ENCODE measurements at places on chromosomes 11 and 22.

GRCh38 chr22:18110954-18111758 is 547 bp downstream of the TUBA8 start:
- no peak for DNase-seq

- DNase-seq, result no peak
Measured at GRCh38 chr11:61108847-61109585, 6.7 kb downstream of the CD5 start.

- no peak for DNase-seq
Measured at GRCh38 chr22:37112084-37112728, 2.7 kb upstream of the TMPRSS6 start.

- no peak for DNase-seq
Measured at GRCh38 chr22:50436015-50436830, 38.6 kb downstream of the SBF1 start.

DNA sequence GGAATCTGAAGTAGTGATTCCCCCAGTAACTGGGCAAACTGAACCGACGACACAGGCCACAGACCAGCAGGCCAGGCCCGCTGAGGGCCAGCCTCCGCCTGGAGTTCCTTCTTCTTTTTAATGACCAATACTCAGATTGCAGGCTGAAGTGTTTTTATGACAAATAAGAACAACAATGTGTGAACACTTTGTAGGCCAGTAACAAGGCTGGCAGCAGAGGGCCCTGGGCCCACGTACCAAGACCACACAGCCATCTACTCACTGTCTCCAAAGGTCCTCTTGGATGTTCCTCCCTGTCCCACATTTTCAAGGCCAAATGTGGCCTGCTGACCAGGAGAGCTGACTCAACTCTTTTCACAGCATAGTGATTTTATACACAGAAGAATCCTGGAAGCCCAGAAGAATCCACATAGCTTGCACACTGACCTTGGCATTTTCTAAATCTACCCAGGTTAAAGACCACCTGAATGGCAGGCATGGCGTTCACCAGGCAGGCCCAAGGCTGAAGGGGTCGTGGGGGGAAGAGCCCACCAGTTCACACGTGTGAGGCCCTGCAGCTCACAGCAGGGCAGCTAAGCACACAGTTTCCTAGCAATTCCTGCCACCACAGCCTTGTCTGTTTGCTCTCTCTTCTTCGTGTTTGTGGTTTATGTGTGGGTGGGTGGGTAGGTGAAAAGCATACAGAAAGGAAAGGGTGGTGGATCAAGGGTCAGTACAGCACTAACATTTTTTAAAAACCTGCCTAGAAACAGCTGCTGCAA is 13.3 kb downstream of the SMCO4 start:
- no peak for DNase-seq

- DNase-seq, result no peak
Measured at GRCh38 chr22:43833286-43834240, 21.5 kb upstream of the EFCAB6 start.

GRCh38 chr22:50698546-50698945 is 25.9 kb downstream of the SHANK3 start:
- DNase-seq, result no peak

- no peak for DNase-seq
Measured at GRCh38 chr11:122343210-122343609, 227.2 kb upstream of the BLID start.

DNA sequence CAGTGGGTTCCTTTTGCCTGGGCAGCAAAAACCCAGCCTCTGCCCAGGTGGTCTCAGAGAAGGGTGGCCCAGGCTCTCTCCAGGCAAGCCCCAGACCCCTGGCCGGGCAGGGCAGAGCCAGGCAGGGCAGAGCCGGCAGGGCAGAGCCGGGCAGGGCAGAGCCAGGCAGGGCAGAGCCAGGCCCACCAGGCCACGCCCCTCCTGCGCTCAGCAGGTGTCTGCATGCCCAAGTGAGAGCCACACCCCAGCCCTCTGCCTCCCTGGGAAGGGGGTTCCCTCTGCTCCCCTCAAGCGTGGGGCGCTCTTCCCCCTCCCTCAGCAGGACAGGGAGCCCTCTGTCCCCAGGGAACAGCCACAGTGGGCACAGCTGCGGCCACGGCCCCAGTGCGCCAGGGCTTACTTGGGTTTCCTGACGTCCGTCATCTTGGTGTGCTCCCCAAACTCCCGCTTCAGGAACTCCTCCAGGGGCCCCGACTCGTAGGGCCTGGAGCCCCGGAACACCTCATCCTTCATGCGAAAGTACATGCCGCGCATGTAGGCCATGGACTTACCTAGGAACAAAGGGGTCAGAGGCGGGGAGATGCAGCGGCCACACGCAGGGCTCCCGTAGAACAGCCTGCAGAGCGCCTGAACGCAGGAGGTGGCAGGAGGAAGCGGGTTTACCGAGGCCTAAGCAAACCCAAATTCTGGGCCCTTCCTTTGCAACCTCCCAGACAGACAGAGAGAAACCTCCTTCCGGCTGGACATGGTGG is 10.1 kb upstream of the BAIAP2L2 start:
- no peak for DNase-seq

DNA sequence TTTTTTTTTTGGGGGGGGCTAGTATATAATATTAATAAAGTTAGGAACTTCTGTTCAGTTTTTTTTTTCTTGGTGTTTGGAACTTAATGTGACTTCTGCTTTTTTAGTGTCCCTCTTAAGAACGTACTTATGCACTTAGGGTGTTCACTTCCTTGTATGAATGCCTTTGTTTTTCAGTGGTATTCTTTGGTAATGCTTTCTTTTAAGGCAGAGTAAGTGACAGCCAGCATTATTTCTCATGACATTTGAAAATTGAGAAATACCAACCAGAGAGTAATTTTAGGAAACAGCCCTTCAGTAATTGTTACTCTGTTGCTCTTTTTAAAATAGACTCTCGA is 2.4 kb downstream of the GRK3 start:
- no peak for DNase-seq

DNA sequence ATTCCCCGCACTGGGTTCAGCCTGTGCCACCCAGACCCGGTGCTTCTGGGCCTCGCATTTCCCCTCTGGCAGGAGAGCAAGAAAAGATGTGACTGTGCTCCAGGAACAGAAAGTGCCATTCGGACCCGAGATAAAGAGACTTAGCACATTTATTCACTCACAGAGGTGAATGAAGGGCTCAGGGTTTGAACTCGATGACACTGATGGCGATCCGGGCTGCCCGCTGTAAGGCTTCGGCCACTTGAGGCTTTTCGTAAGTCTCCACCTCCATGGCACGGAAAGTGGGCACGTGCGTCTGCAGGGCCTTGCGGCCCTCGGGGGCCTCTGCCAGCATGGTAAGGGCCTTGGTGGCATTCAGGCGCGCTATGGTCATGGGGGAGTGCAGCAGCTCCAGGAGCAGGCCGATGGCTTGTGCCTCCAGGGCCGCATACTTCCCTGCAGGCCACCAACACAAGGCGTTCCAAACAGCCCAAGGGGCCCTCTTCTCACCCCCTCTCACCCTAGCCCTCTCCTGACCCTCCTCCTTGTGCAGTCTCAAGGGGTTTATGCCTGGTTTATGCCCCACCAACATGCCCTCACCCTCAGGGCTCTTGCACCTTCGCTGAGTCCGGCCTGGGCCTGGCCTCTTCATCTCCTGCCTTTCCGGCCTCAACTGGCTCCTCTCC is 10.9 kb upstream of the GNAZ start:
- DNase-seq, result no peak

GRCh38 chr11:34074391-34074790 is 22.9 kb downstream of the CAPRIN1 start:
- no peak for DNase-seq

DNA sequence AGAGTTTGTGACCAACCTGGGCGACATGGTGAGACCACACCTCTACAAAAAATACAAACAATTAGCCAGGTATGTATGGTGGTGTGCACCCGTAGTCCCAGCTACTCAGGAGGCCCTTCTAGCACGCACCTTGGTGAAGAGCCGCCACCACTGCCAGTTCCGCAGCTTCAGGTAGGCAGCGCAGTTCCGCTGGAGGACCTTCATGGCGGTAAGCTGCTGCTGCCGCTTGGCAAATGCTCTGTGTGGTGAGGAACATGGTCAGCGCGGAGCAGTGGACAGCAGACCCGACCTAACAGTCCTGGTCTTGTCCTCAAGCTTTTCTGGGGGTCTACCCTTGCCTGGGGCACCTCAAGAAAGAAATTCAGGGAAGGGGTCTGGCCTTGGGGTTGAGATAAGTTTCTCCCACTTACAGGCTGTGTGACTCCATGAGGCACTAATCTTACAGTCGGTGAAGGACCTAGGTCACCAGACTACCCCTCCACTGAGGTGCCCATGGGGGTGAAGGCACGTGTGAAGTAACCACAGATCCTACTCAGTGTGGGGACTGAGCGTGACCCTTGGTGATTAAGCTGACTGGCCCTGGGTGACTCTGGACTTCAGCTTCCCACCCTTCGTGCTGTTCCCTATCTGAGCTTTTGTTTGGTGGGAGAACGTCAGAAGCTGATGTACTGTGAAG is 49.6 kb downstream of the APOL1 start:
- no peak for DNase-seq

DNA sequence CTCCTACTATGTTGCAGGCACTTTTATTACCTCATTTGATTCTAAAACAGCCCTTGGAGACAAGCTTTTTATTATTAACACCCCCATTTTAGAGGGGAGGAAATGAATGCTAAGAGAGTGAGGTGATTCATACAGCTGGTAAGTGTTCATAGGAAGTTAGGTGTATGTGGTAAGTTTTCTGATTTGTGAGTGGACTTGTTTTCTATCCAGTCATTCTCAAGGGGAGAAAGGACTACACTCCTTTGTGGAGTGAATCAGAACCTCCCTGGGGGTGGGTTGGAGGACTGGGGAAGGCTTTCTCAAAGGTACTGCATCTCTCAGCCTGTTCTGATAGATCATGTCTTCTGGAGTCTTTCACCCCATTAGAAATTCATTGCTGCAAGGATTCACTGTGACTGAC is 23.5 kb downstream of the PKNOX2 start:
- DNase-seq, result no peak
